Uterus (tissue), 4 donors: ENCODE measurements at places on chromosomes 4 and X. TPM values are rescaled to one million over a fixed set of nuclear protein-coding genes. Genes with fewer than 3 reads are reported as not detected.

DNA sequence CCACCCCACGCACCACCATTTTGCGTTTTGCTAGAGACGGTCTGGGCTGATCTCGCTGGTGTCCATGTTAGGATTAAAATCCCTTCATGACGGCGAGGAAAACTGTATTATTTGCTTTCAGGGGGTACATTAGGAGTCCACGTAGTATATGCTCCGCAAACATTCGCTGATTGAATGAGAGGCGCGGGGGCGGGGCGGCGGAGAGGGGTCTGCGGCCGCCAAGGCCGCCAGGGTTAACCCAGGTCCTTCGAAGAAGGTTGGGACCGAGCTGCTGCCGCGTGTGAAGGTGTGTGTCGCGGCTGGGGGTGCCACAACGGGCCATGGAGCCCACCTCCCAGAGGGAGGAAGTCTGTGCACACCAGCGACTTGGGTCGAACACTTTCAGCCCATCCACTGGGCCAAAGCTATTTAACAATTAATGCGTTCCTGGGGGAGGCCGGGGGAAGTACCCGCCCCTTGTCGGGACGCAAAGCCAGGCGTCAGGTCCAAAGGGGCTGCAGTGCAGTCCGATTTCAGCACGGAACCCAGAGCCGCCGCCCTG, 6.4 kb upstream of the PITX2 start:
- no peak for DNase-seq

The CLGN gene
- 3.2 TPM for total RNA-seq

GRCh38 chr4:27040356-27040755, 179.7 kb downstream of the STIM2 start:
- DNase-seq, result no peak

GRCh38 chr4:88457307-88458103, 586 bp downstream of the HERC5 start:
- peak; percentile 40 for DNase-seq

GRCh38 chrX:124518885-124519284, 172.5 kb downstream of the SH2D1A start:
- DNase-seq, result no peak

DNA sequence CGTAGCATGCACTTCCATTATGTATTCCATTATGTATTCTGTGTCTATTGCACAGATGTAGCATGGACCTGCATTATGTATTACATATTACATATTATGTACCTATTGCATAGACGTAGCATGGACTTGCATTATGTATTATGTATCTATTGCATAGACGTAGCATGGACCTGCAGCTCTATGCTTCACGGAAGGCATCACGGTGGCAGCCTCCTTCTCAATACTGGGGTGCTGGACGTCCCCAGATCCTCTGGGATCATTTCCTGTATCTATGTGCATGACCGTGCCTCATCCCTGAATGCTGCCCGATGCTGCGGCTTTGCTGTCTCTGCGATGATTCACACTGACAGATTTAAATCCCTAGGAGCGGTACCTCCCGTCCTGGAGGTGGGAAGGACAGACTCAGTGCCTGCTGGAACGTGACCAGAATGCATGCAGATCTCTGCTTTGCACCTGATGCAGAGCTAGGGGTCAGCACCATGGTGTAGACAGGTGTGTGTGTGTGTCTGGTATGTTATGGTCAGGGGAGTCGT, 317.5 kb downstream of the DHRSX start:
- DNase-seq, result no peak

- no peak for DNase-seq
Observed at GRCh38 chr4:925171-925570, 6.9 kb downstream of the GAK start.
